GM10248 (cell line): ENCODE measurements at places on chromosomes 2 and 18.

DNA sequence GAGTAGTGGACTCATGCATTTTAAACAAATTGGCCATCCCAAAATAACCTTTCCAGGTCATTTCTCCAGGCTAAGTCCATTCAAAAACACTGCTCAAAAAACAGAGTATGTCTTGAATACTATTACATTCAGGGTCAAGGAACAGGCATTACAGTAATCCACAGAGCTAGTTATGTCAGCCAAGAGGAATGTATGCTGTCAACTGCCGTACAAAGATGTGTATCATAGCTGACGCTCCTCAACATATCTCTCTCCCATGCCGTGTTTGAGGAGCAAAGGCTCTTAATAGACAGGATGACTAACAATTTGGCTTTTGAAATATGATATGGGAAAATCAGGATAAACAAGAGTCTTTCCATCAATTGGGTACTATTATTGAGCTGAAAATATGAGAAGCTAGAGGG lies 68.8 kb upstream of the KCTD1 start:
- no peak for DNase-seq

- no peak for DNase-seq
Observed at GRCh38 chr2:141015341-141016047, 1115.3 kb downstream of the LRP1B start.

- no peak for DNase-seq
Observed at GRCh38 chr18:79693561-79694205, 14.1 kb downstream of the CTDP1 start.

DNA sequence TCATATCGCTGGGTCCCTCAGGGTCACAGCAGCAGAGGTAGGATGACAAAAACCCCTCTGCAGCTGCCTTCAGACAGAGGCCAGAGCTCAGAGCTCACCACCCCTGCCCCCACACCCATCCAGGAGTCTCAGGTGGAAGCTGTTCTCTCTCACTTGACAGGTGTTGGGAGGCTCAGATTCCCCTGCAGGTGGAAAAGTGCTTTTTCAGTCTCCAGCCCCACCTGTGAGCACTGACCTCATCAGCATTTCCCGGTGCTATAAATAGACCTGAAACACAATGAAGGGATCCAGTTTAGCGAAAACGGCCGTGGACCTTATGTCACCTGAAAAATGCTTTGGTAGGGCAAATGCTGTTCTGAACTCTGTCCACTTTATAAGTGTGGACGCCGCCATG lies 254.9 kb downstream of the NDUFA10 start:
- no peak for DNase-seq

DNA sequence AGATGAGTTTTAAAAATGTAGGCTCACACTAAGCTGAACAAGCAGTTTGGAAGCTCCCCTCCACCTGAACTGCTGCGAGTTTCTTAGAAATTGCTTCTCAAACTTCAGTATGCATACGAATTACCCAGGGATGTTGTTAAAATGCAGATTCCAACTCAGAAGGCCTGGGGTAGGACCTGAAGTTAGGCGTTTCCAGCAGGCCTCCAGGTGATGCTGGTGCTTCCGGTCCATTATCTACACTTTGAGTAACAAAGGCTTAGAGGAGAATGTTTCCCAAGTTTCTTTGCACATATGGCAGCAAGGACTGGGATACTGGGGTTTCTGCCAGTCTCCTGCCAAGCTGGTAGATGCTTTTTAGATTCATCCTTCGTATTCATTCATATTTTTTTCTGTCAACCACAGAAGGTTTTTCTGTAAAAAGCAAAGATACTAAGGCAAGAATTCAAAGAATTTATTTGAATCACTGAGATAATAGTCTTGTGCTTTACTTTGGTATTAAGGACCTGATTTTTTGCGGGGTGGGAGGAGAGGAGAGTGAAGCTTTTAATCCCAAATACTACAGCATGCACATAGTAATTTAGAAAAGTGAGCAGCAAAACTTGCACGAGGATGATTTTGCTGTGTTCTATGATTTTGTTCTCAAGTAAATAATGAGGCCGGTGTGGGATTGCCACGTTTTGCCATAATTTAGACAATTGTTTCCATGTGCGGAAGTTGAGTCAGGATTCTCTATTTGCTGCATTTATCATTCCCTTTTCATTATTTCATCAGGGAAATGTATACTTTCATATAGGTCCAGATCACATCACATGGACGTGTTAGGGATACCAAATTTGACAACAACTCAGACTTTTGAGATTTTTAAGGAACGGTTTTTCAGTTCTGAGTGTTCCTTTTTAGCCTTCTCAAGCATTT lies 137.6 kb upstream of the SPATS2L start:
- no peak for DNase-seq

DNA sequence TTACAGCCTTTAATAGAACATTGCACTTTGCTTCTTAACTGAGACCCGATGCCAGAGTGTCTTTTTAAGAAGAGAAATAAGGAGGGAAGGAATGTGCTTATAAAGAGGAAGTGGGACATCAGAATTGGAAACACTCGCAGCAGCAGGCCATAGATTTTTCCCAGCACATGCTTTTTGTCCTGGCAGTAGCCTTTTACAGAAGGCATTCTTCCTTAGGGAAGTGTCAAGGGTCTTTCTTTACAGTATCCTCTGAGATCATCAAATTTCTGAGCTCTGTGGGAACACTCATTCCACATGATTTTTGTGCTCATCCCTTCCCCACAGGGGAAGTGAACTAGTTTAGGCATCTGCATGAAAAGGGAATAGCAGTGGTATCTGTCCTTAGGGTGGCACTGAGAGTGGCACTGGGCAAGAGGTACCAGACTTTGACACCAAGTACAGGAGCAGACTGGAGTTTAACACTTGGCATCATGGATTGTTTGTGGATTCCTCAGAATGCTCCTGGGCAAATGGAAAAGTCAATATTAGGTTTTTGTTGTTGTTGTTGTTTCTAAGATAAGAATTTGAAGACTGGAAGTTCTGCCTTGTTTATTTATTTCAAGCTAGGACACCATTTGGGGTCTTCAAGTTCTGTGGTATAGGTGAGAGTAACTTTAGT lies 4.1 kb downstream of the MYO1B start:
- DNase-seq: no peak

DNA sequence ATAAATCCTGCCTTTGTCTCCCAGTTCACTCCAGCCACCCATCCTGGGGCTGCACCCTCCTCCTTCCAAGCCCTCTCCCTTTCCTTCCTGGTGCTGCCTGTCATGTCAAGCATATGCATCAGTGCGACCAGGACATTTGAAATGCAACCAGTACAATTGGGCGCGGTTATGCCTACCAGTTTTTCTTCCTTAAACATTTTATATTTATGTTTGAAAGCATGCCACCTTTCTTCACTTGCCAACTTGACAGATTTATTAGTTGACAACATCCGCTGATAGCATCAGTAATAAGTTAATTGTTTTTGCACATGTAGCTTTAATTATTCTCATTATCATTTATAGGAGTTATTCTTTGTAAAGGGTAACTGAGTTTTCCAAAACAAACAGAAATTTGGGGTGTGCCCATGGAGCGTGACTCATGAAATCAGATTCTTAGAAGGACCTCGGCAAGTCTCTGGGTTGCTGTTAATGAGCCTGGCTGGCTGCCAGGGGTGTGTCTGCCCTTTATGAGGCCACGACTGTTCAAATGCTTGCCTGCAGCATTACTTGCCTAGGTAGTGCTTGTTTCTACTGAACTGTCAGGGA lies 32.8 kb upstream of the IL1B start:
- no peak for DNase-seq

GRCh38 chr2:189369566-189369965 lies 71.7 kb upstream of the WDR75 start:
- DNase-seq: no peak

DNA sequence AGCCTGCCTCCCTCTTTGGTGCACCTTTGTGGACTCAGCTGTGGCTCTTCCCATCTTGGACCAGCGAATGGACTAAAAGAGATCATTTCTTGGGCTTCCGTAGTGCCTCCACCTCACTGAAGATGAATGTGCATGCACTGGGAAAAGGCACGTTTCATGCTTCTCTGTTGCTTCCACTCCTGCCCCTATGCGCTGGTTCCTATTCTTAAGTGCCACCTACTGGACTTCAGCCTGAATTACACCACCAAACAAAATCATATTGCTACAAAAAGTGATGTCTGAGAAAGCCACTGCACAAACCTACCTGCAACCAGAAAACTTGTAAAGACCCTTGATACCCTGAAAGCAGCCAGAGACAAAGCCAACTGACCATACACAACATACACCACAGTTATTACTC lies 695.6 kb downstream of the TSN start:
- peak; percentile 8 for DNase-seq

DNA sequence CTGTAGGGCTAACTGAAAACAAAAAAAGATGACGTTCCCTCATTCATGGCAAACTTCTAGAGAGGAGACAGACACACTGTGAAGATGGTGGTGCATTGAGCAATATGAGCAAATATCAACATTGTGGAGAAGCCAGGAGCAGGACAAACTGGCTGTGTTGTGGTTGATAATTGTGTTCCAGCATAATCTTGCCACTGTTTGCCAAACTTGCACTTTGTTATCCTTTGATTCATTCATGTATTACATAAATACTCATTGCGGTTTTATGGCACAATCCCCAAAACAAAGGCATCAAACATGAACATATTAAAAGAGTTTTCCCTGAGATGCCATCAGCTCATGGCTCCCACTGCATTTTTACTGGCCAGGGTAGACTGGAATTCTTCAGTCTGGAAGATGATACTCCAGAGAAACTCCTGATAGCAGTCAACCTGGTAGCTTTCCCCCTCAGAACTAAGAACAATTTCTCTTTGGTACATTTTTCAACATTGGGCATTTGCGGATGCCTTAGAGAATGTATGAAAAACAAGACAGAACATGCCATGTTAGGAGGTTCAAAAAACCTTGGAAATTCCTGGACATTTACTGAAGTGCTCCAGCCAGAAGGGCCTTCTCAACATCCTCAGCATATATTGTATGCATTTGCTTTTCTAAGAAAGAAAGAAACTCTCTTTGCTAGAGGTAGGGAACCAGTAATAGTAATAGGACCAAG lies 487.4 kb upstream of the CELF4 start:
- DNase-seq: no peak

- DNase-seq: peak; percentile 45
Observed at GRCh38 chr2:7203056-7203467, 285.9 kb downstream of the RNF144A start.

DNA sequence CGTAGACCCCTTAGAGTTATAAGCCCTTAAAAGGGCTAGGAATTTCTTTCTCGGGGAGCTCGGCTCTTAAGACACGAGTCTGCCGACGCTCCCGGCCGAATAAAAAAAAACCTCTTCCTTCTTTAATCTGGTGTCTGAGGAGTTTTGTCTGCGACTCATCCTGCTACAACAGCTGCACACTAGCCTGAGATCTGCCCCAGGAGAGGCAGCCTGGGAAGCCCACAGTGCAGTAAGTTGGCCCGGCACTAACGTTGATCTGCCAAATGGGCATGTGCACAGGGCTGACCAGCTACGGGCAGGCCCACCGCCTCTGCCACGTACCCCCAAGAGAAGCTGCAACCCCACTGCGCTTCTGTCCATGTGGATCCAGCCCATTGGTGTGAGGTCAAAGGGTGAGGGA lies 8.4 kb upstream of the LIMS2 start:
- DNase-seq: no peak

DNA sequence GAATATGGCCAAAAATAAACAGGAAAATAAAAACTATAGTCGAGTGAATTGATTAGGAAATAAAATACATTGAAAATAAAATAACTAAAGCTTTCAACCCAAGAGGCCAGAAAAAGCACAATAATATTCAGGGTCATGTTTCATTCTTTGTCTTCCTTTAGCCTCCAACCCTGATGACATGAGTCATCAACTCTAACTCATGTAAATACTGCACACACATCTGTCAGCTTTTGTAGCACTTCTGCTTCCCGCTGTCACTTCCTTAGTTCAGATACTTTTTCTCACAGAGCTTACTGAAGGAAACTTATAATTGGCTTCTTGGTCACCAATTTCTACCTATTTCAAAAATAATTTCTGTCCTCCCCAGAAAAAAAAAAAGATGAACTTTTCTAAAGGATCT lies 112.8 kb downstream of the UPP2 start:
- peak; percentile 29 for DNase-seq

DNA sequence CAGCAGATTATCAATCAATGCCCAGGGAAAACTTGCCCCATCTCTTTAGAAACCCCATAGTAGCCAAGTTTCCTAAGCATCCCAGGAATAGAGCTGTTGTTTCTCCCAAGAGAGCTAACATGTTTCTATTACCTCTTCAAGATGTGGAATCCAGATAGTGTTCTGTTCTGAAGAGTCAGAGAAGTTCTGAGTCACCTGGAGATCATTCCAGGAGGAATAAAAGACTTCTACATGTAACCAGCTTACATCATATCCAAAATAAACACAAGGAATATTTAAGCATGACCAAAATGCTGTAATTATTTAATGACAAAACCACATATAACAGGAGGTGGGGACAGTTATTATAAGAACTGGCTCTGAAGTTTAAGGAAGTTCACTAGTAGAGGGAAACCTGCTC lies 51.0 kb upstream of the GORASP2 start:
- no peak for DNase-seq

- DNase-seq: no peak
Observed at GRCh38 chr2:216571909-216572513, 61.2 kb upstream of the IGFBP2 start.
